ENCODE measurements at places on chromosomes 12 and 14.
A peak's percentile ranks its signal among the peaks of the same experiment; 100 is the strongest.

DNA sequence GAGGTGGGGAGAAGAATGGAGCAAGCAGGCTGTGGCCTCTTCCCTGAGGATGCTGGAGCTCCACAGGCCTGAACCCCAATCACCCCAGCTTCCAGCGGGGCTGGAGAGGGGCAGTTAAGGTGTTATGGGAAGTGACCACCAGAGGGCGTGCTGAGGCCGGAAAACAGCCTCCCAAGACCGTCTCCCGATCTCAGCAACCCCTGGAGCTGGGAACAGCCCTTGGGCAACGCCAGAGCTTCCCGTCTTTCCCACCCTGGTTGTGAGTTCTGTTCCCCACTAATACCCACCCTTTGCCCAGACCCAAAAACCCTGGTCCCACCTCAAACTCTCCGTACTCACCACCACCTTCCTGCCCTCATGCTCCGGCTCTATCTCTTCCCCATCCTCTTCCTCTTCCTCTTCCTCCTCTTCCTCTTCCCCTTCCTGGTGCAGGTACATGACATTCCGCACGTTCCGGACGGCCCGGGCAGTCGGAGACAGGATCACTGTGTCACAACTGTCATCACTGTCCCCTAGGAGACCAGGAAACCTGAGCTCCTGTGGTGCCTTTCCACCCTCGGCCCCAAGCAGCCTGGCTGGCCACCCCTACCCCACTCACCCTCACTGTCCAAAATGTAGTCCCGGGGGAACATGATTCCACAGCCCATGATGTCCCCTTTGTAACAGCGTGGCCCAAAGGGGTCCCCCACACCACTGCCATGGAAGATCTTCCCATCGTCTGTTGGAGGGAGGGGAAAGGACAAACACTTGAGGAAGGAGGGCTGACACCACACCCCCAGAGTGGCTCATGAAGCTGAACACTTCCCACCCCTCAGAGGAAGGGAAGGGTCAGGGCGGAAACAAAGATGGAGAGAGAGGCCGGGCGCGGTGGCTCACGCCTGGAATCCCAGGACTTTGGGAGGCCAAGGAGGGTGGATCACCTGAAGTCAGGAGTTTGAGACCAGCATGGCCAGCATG is 12.9 kb downstream of the SPRYD3 start:
- DNase-seq = peak; percentile 74

GRCh38 chr12:114232187-114232586 is 173.8 kb downstream of the TBX5 start:
- no peak for DNase-seq

DNA sequence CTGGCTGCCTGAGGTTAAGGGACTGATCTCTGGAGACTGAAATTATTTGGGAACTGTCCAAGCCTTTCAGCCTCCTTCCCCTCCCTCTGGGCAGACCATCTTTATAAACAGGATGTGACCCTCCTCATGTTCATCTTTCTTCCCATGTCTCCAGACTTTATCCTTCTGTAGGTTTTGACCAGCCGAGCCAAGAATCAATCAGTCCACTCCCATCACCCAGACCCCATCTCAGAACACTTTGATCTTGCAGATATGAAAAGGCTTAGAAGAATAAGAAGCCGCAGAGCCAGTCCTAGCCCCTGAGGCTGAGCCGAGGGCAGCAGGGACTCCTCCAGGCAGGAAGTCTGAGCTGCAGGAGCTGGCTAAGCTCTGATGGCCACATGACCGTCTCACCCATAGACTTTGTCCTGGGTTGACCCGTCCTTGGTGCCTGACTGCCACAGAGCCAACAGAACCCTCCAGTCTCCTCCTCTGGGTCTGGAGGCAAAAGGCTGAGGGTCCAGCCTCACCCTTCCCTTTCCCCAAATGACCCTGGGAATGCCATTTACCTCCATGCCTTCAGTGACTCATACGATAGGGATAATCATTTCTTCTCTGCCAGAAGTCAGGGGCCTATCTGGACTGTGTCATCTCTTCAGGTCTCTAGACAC is 1.6 kb downstream of the KRT71 start:
- peak; percentile 57 for DNase-seq

GRCh38 chr14:73472185-73473114 is 14.1 kb upstream of the NUMB start:
- no peak for DNase-seq

- no peak for DNase-seq
Measured at GRCh38 chr12:52364901-52365489, 2.3 kb downstream of the KRT85 start.

DNA sequence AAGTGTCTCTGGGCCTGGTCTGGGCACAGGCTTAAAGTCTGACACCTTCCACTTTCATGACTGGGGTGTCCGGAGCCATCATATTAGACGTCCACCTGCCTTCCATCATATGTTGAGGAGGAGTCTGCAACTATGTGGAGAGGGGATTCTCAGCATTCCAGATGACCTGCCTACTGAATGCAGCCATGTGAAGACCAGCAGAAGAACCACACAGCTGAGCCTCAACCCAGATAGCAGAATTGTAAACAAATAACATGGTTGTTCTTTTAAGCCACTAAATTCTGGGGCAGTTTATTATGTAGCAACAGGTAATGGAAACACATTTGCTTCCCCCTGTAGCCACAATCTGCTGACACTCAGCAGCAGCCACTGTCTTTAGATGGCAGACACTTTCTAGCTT is 4.0 kb upstream of the SLC15A4 start:
- no peak for DNase-seq

DNA sequence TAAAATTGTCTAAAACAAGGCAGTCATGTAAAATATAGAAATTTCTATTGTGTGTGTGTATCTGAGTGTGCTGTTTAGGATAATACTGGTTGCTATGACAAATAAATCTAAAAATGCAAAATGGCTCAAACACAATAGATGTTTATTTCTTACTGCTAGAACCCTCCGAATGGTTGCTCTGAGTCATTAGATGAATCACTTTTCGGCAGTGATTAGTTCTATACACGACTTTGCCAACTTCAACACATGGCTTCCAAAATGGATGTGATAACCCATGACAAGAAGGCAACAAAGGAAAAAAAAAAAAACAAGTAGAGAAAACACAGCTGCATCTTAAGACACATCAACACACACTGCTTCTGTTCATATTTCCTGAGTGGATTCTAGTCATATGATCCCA is 729.2 kb downstream of the AACS start:
- no peak for DNase-seq

DNA sequence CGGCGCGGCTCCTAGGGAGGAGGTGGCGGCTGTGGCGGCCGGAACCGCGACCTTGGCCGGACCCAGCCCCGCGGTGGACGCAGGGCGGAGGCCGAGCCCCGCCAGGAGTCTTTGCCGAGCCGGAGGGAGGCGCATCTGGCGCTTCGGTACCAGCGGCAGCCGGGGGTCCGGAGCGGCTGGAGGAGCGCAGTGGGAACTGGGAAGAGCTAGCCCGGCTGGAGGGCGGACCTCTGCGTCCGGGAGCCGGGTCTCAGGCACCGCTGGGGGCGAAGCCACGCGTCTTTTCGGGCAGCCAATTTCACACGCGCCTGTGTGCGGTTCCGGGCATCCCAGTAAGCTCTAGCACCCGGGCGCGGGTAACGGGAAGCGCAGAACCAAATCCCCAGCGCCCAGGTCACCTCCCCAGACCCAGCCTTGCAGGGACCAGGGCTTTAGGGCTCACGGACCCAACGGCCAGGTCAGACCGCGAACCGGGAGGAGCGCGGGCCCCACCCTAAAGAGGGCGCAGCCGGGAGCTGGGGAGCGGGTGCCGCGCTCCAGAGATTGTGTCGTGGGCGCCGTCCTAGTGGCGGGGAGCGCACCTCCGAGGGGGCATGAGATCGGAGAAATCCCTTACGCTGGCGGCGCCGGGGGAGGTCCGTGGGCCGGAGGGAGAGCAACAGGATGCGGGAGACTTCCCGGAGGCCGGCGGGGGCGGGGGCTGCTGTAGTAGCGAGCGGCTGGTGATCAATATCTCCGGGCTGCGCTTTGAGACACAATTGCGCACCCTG is 89.4 kb downstream of the GALNT8 start:
- no peak for DNase-seq

DNA sequence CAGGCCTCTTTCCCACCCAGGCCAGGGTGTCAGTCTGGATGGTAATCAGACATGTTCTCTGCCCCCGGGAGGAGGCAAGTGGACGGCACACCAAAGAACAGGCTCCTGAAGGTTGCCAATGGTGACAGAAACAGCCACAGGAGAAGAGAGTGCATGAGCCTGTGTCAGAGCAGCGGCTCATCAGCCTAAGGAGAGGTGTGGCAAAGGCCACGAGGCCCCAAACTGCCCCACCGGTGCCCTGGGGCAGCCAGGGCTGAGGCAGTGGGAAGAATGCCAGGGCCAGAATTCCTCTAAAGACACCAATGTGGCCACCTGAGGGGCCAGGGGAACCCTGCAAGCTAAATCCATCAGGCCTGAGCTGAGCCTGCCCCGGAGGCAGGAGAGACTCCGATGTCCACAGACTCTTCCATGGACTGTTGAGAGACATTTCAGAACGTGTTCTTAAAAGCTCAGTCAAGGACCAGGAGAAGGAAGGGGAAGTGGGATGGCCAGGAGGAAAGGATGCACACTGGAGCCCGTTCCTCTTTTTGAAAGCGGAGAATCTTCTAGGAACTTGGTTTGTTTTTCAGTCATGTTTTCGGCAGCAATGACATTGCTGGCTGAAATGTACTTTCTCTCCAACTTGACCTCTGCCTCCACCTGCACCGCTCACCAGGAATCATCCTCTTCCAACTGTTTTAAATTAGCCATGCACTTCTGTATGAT is 176.3 kb upstream of the FKBP4 start:
- DNase-seq = no peak

DNA sequence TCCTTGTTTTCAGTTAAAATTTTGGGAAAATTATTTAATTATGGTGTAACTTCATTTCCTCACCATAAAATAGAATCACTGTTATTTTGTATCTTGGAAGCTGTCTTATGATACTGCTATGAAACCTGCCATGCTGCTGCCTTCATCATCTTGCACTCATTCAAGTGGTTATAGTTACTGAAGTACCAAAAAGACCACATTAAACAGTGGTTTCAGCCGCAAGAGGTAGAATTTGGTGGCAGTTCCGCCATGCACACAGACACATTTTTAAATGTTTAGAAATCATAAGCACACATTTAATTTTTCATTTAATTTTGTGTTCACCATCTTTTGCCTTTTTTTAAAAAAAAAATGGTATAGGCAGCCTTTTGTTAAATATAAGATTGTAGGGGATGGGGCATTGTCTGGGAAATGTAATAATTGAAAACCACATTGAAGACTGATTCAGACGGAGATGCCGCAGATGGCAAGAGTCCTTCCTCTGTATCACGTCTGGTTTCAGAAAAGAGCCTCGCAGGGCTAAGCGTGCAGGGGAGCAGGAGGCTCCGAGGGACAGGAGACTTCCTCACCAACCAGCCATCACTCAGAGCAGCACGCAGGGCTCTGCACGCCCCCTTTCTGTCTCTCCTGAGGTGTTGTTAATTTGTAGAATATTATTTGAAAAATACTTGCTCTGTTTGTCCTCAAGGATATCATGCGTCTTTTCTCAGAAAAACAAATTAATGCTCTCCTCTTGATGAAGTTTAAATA is 115.2 kb upstream of the PELI2 start:
- DNase-seq = no peak

GRCh38 chr14:99136401-99136800 is 135.6 kb downstream of the BCL11B start:
- DNase-seq = no peak

DNA sequence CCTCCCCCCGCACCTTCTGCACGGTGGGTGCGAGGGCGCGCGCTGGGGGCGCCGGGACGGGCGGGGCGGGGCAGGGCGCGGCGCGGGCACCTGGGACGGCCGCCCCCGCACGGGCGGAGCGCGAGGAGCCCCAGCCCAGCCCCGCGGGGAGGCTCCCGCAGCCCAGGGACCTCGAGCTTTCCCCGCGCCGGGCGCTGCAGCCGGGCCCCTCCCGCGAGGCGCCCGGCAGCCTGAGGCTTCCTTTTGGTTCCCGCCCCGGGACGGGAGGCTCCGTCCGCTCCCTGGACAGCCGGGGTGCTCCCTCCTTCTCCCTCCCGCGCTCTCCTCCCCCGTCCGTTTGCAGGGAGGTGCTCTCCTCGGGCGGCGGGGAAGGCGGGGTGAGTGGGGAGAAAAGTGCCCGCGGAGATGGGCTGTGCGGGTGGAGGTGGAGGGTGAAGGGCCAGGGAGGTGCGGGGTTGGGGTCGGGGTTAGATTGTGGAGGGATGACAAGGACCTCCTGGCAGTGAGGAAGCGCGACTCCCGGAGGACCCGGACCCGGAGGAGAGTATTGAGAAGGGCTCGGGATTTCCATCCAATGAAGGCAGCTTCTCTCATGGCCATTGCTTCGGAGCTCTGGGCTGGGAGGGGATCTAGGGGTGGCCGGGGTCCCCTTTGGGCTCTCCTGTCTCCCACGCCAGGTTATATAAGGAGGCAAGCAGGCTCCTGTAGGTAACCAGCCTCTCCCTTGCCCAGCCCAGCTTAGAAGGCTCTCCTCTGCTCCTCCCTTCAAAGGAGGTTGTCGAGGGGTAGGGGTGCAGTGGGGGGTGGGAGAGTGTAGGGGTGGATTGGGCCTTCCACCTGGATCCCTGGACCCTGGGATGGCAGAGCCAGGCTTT is 645 bp downstream of the JDP2 start:
- peak; percentile 26 for DNase-seq

DNA sequence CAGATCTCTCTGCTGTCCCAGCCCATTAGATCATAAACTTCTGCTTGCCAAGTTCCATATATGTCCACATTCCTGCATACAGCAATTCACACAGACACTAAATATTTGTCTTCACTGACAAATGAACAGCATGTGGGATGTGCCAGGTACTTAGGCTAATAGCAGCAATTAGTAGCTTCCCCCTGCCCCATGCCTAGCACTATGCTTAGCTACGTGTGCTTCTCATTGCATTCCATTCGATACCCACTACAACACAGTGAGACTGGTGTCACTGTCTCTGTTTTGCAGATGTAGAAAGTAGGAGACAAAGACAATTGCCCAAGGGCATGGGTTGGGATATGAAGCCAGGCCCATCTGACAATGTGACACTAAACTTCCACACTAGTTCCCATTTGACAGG is 308.4 kb downstream of the BCL11B start:
- no peak for DNase-seq

- peak; percentile 51 for DNase-seq
Measured at GRCh38 chr12:124764870-124765580, 98.6 kb downstream of the SCARB1 start.

- DNase-seq = no peak
Measured at GRCh38 chr14:95256776-95257060, 63.0 kb downstream of the CLMN start.

DNA sequence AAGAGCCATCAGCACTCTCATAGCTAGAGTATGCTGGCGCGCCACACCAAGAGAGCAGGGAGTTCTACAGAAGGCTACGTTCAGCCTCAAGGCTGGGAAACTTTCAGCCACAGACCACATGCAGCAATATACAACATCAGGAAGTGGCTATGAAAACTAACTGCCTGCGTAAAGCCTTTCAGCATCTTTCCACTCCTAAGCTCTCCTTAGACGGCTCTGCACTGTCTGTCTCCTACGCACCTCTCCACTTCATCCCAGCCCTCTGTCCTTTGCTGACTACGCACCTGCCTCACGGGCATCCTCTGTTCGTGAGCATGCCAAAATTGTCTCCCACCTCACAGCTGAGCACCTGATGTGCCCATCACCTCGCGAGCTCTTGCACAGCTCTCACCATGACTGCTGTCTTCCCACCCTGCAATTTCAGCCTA is 9.7 kb downstream of the MPHOSPH9 start:
- no peak for DNase-seq

- DNase-seq = no peak
Measured at GRCh38 chr12:97764700-97765099, 302.1 kb downstream of the RMST start.

- DNase-seq = peak; percentile 31
Measured at GRCh38 chr14:67622675-67623074, 3.0 kb downstream of the ARG2 start.

Data from mucosa of gallbladder (tissue), 1 donor.